H7 (cell line): ENCODE measurements at places on chromosomes 13 and 19. TPM values are rescaled to one million over a fixed set of nuclear protein-coding genes. Genes with fewer than 3 reads are reported as not detected.

- no peak for DNase-seq
These were observed 369.6 kb downstream of the DCT start for GRCh38 chr13:94109715-94110374.

- no peak for DNase-seq
These were observed 9.3 kb downstream of the ZIC5 start for GRCh38 chr13:99962242-99962641.

The IGFL3 gene
- not detected in 2 replicates for total RNA-seq

DNA sequence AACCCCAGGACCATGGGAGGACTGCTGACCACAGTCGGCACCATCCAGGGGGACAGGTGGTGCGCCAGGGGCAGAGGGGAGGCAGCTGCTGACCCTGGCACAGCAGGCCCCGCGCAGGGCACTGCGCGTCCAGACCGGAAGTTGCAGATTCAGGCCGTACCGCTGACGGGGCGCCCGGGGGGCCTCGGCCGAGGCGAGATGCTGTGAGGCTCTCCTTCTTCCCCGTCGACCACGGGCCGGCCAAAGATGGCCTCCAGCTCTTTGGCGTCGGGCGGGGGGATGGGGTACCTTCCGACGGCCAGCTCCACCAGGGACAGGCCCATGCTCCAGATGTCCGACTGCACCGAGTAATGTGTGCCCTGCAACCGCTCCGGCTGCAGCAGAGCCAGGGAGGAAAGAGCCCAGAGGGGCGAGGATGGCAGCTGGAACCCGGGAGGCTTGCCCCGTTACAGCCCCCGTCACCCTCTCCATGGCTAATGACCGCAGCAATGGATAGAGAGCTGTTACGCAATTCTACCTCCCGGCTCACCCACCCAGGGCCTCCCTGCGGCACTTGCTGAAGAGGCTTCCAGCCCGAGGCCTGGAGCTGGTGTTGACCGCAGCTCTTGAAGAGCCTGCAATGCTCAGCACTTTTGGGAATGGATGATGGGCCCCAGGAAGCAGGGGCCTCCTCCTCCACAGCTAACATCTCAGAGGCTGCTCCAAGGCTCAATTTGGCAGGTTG is 24.7 kb downstream of the MAP2K2 start:
- no peak for DNase-seq

DNA sequence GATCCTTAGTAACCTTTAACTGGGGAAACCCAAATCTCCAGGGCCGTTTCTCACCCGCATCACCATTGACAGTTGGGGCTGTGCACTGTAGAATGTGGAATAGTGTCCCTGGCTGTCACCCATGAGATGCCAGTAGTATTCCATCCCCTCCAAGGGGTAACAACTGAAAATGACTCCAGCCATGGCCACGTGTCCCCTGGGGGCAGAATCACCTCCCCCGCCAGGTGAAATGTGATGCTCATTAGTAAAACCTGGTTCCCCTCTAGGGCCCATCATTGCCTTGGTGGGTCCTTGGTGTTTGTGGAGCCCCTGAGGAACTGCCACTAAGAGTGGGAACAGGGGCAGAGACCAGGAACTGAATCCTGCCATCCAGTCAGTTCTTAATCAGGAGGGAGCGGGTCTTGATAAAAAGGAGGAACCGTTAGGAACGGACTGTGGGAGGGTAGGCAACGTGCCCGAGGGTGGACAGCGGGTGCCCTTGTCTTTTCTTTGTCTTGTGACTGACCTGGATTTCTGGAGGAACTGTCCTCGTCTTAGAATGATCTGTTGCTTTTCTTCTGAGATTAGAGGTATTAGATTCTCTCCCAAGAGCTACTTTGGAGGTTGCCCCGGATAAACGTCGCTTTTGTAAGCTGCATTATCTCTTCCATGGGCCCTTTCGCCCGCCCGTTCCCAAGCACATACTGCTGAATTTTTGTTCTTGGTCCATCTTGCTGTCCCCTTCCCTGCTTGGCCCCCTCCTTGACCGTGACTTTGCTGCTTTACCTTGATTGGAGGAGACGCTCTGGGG is 3.5 kb downstream of the MYO9B start:
- DNase-seq: no peak

The HCST gene
- total RNA-seq: 2.4 and 2.8 TPM in 2 replicates

The HNRNPA1L2 gene
- total RNA-seq: 1.7 TPM in 2 replicates

GRCh38 chr13:46810440-46810839 is 13.5 kb upstream of the ESD start:
- no peak for DNase-seq

DNA sequence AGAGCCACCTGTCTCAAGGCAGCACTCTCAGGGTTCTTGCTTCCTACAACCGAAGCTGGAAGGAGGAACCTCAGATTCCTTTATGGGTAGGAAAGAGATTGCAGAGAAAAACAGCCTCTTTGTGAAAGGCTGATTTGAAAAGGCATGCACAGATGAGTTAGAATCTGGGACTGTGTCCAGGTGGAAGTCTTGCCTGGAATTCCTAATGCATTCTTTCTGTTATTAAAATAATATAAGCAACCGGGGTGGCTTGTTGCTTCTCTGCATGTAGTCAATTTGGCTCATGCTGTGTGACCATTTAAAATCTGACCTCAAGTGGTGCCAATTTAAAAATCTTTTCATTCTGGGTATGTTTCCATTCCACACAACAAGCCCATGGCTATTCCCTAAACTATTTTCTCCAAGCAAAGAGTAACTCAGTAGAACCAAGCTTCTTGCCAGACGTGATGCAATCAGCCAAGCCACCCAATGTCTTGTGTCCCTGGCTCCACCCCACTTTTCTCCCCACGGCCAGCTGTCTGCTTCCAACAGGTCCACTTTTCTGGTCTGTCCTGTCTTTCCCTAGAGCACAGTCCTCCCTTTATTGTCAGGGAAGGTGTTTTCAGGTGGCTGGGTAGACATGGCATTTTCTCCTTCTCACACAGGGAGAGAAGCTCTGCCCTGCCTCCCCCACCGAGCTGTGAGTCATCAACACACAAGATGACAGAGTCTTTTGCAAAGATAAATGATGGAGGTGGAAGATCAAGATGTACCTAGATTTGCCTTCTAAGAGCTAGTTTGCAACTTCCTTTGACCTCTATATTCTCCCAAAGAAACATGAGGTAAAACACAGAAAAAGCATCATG is 394.3 kb downstream of the FOXO1 start:
- no peak for DNase-seq

The SLC1A6 gene
- 0.62 TPM in 1 of 2 replicates, not detected in the other for total RNA-seq

DNA sequence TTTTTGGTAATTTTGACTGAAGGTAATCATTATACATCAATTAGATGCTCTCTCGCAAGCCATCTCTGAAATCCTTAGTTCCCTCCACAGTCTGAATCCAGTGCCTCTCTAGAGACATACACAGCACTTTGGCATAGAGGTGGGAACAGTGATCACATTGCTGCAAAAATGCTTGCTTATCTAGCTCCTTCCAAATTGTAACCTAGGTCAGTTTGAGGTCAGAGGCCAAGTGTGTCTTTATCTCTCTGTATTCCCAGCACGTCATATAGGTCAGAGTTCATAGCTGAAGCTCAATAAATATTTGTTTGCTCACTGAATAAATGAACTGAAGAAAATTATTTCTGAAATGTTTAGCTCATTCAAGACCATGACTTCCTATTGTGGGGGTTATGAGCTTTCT is 462.5 kb downstream of the DIAPH3 start:
- DNase-seq: no peak

The SHFL gene
- total RNA-seq: 14.4 and 20.4 TPM in 2 replicates

The ZNF677 gene
- 1.00 and 1.0 TPM in 2 replicates for total RNA-seq

DNA sequence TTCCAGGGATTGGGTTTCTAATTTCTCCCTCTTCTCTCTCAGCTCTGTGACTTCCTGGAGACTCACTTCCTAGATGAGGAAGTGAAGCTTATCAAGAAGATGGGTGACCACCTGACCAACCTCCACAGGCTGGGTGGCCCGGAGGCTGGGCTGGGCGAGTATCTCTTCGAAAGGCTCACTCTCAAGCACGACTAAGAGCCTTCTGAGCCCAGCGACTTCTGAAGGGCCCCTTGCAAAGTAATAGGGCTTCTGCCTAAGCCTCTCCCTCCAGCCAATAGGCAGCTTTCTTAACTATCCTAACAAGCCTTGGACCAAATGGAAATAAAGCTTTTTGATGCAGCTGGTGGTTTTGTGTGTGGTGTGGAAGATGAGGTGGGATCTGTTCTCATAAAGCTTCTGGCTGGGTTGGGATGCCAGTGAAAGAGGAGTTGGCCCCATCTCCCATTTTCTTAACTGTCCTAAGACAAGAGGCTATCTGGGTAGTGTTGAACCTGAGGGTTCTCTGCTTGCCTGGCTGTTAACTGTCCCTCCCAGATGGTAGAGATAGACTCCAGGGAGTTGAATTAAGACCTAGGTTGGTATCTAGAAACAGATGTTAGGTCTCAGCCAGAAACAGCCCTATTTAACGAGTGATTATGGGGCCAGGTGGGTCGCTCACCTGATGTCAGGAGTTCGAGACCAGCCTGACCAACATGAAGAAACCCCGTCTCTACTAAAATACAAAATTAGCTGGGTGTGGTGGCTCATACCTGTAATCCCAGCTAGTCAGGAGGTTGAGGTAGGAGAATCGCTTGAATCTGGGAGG is 1.6 kb downstream of the FTL start:
- DNase-seq: no peak

The KLHL1 gene
- total RNA-seq: not detected in 2 replicates

- peak; percentile 46 for DNase-seq
These were observed 17.9 kb downstream of the BTBD2 start for GRCh38 chr19:1997353-1998233.

- DNase-seq: no peak
These were observed 55.9 kb downstream of the ATP7B start for GRCh38 chr13:51955281-51955771.

DNA sequence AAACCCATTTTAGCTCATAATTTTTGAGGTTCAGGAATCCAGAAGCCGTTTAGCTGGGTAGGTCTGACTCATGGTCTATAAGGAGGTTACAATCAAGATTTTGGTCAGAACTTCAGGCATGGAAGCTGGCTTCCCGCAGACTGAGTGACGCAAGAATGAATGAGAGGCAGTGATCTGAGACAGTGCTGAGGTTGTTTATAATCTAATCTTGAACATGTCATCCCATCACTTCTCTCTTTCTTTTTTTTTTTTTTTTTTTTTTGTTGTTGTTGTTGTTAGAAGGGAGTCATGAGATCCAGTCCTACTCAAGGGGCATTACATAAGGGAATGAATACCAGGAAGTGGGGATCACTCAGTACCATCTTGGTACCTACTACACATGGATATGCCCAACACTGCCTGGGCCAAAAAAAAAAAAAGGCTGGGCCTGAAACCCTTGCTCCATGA is 217.4 kb downstream of the DLEU7 start:
- DNase-seq: no peak

- DNase-seq: no peak
These were observed 538.6 kb downstream of the DIAPH3 start for GRCh38 chr13:59625111-59625510.

The OR7C2 gene
- not detected in 2 replicates for total RNA-seq

The USHBP1 gene
- total RNA-seq: 7.5 and 13.6 TPM in 2 replicates
